Spinal cord (tissue), 10 donors: ENCODE measurements at places on chromosomes 5 and 9. TPM values are rescaled to one million over a fixed set of nuclear protein-coding genes. Genes with fewer than 3 reads are reported as not detected.
A peak's percentile ranks its signal among the peaks of the same experiment; 100 is the strongest.

DNA sequence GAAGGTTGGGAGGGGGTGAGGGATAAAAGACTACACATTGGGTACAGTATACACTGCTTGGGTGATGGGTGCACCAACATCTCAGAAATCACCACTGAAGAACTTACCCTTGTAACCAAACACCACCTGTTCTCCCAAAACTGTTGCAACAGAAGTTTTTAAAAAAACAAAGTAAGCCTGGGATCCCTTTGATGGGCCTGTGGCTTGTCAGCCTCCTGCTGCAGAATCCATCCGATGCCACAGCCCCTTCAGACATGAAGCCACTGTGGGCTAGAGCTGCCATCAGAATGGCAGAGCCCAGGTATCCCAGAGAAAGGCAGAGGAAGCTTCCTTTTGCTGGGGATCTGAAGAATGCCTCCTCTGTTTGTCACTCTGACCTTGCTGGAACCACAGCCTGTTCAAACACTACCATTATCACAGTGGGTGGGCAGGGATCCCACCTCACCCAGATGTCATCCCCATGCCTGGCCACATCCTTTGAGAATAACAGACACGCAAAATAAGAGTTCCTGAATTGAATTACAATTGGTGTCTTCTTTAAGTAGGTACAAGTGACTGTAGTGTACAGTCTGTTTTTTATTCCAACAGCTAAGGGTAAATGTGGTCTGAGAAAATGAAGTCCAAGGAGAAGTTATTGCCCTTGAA lies 78.1 kb upstream of the DIRAS2 start:
- H3K4me3 ChIP-seq: no peak overlapping the region
- H3K27ac ChIP-seq: no peak overlapping the region
- peaks cover 9% of the 10 kb centered on the region for H3K4me1 ChIP-seq
- no peak for DNase-seq

The CD72 gene
- 1.7 TPM for total RNA-seq

DNA sequence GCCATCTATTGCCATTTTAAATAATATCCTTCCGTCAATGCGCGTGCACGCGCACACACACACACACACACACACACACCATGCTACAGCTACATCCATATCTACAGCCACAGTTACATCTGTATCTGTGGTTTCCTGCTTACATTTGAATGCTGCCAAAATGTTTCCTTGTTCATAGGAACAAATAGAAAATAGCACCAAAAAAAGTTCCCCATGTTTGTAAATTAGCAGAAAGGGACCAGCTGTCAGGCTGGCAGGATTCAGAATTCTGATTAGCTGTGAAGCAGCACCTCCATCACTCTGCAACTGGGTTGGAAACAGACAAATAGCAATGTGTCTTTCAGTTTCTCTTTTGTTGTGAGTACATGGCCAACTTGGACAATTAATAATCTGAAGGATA lies 601.5 kb downstream of the IRX1 start:
- H3K36me3 ChIP-seq: no peaks in the 10 kb centered on the region
- no peak overlapping the region for H3K4me3 ChIP-seq
- H3K27ac ChIP-seq: no peak overlapping the region
- H3K27me3 ChIP-seq: no peaks in the 10 kb centered on the region

- peaks cover 4% of the 10 kb centered on the region for H3K36me3 ChIP-seq
- H3K27ac ChIP-seq: no peak overlapping the region
- peaks cover 4% of the 10 kb centered on the region for H3K4me1 ChIP-seq
- H3K4me3 ChIP-seq: peak overlapping the region; percentile 60
Observed at GRCh38 chr5:72849546-72849945, 33.1 kb downstream of the TNPO1 start.
